Camera-type eye (tissue), 1 donor: ENCODE measurements at places on chromosomes 7 and 10. TPM values are rescaled to one million over a fixed set of nuclear protein-coding genes. Genes with fewer than 3 reads are reported as not detected.

KIF20B gene
- total RNA-seq: 17.2 TPM

IMPDH1 gene
- total RNA-seq: 69.2 TPM

ASZ1 gene
- not detected for total RNA-seq

SPAG6 gene
- 0.77 TPM for total RNA-seq

PAX4 gene
- not detected for total RNA-seq

GIMAP8 gene
- total RNA-seq: 7.5 TPM

TLL2 gene
- total RNA-seq: 1.5 TPM

ZCWPW1 gene
- 2.9 TPM for total RNA-seq

SLC13A4 gene
- total RNA-seq: 0.60 TPM

KEL gene
- 5.1 TPM for total RNA-seq

TUBAL3 gene
- total RNA-seq: 0.49 TPM

PMPCB gene
- 88.3 TPM for total RNA-seq

UPK3BL1 gene
- 181 TPM for total RNA-seq

ELAPOR2 gene
- 36.7 TPM for total RNA-seq

TLX1 gene
- not detected for total RNA-seq

BCL7B gene
- total RNA-seq: 15.7 TPM

ZP3 gene
- total RNA-seq: 0.82 TPM

FBXL13 gene
- 10.0 TPM for total RNA-seq

RBP3 gene
- total RNA-seq: 348 TPM

GALNT11 gene
- 104 TPM for total RNA-seq

PPP1R17 gene
- total RNA-seq: 0.33 TPM

TAS2R5 gene
- 8.6 TPM for total RNA-seq

LHFPL3 gene
- 13.6 TPM for total RNA-seq

TRIM74 gene
- not detected for total RNA-seq

SGCE gene
- total RNA-seq: 128 TPM

CPA4 gene
- total RNA-seq: 3.6 TPM

ADRB1 gene
- total RNA-seq: 1.6 TPM

GRM3 gene
- 7.2 TPM for total RNA-seq

GPER1 gene
- 4.1 TPM for total RNA-seq

WEE2 gene
- total RNA-seq: 0.27 TPM

EZH2 gene
- 43.0 TPM for total RNA-seq

TMEM213 gene
- total RNA-seq: not detected

PHYHIPL gene
- total RNA-seq: 46.2 TPM

ZNF786 gene
- 15.8 TPM for total RNA-seq

UCN3 gene
- total RNA-seq: not detected

MCM10 gene
- total RNA-seq: 4.1 TPM

MAPK8 gene
- total RNA-seq: 186 TPM

CPED1 gene
- total RNA-seq: 82.0 TPM

SYT15 gene
- 2.5 TPM for total RNA-seq

GRID2IP gene
- total RNA-seq: not detected

PIK3AP1 gene
- 5.4 TPM for total RNA-seq

SFTPD gene
- 1.1 TPM for total RNA-seq

LAMB1 gene
- total RNA-seq: 206 TPM

MET gene
- 43.3 TPM for total RNA-seq

MDFIC gene
- 48.0 TPM for total RNA-seq

ANKRD26 gene
- 35.2 TPM for total RNA-seq

UFSP1 gene
- 0.82 TPM for total RNA-seq

POU6F2 gene
- 3.7 TPM for total RNA-seq

TRPV5 gene
- 0.16 TPM for total RNA-seq

TRIL gene
- 19.8 TPM for total RNA-seq

CTBP2 gene
- 121 TPM for total RNA-seq

NKX1-2 gene
- total RNA-seq: not detected

TRIM50 gene
- total RNA-seq: not detected

MYO1G gene
- total RNA-seq: 1.0 TPM
